ENCODE measurements at places on chromosomes 5 and 9.

DNA sequence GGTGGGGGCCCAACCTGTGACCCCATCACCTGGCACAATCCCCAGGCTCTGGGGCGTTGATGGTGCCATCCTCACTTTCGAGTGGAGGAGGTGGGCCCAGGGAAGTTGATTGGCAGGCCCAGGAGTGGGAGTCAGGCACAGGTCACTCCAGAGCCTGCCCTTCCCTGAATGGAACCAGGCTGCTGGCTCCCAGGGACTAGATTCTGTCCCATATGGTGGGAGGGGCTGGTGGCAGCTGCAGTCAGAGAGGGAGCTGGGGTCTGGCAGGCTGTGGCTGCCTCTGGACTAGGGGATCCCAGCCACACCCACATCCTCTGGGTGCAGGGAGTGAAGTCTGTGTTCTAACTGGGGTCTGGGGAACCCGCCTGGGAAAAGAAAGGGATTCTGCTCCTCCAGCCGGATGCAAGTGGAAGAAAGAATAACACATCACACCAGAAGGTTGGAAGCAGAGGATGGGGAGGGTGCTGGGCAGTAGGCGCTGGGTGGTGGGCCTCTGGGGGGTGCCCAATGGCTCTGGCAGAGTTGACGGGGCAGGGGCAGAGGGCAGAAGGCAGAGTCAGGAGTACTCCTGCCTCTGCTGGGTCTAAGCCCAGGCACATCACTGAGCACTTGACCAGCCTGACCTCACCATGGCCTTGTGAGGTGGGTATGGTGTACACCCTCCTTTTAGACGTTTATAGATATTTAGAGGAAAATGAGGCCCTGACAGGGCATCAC, 25.8 kb downstream of the CEL start:
- DNase-seq: no peak

- no peak for DNase-seq
Observed at GRCh38 chr5:91296674-91297143, 86.4 kb downstream of the ARRDC3 start.

DNA sequence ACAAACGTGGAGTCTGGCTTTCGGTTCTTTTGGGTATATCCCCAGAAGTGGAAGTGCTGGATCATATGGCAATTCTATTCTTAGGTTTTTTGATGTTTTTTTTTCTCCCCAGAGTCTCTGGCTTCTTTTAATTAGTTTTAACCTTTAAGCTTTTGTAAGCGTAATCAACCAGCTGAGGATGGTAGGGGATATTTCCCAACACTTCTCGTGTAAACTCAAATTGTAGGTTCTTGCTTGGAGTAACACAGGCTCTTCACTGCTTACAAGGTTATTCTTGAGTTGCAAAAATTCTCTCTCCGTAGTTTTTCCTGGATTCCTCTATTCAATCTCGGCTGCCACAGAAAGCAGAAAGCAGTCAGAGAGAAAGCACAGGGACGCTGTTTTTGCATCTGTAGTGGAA, 11.9 kb downstream of the LAMC3 start:
- DNase-seq: no peak

DNA sequence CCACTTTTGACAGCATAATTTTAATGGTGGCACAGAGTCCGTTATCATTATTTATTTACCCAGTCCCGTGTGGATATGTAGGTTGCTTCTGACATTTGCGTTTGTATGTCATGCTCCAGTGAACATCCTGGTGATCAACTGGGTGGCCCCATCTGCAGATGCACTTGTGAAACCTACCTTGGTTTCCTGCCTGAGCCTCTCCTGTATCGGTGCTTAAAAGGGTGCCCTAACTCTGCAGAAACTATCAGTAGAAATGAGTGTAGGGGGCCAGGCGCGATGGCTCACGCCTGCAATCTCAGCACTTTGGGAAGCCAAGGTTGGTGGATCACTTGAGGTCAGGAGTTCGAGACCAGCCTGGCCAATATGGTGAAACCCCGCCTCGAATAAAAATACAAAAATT, 92.1 kb upstream of the IER5L start:
- peak; percentile 36 for DNase-seq

- DNase-seq: no peak
Observed at GRCh38 chr5:169343766-169344165, 42.8 kb upstream of the SLIT3 start.

GRCh38 chr5:1792842-1793266, 6.8 kb downstream of the MRPL36 start:
- peak; percentile 80 for DNase-seq

DNA sequence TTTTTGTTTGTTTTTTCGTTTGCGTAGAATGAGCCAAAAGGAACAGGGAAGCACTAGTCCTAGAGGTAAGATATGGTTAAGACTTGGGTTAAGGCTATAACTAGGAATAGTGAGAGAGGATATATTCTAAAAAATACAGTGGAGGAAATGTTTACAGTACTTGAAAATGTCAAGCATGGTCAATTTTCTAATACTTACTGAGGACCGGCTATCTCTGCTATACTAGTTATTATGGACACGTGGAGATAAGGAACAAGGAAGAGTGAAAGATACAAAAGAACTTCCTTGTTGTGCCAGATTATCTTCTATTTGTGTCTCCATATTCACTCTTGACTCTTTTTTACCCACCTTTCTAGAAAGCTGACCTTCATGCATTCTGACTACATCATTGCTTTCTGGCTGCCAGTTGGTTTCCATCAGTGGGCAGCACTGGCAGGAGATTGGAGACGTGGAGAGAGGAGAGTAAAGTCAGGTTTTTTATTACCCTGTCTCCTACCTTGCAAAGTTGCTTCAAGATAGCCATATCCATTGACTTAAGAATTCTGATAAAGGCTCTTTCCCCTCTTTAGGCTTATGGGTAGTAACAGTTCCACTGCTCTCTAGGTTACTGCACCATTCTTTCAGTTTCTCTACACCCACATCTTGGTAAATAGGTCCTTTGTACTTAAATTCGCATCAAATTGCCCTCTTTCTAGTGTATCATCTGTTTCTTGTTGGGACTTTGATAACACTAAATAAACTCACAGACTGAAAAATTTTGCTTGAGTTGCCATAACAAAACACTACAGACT, 9.0 kb upstream of the RFX3 start:
- DNase-seq: no peak

DNA sequence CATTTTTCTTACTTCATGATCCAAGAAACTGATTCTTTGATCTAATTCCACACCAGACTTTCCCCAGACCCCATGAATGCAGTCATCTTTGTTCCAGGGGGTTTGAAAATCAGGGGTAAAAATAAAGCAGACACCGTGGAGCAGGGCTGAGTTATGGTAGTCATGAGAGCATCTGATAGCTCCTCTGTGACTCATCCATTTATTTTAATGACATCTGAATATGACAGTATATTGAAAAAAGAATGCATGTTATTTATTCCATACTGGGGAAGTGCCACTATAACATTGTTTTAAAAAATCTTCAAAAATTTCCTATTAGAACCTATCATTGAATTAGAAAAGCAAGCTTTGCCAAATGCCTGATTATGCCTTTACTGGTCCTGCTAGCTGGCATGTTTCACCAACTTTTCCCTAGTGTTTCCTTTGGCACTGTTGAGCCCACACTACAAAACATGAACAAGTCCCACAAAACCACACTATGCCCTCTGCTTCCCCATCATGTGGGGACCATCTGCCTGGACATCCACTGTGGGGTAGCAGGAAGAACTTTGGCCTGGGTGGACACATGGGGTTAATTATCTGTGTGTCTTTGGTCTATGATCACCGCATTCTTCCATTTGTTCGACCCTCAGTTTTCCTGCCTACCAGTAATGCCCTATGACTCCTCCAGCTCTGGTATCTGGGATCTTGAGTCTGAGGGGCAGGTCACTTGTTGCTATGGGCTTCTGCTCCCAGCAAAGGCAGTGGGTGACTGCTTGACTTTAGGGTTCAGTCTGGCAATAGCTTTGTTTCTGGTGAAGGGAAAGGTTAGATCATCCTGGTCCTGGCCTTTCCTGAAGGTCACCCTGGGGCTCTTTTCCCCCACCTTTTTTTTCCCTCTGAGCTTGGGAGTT, 82.7 kb upstream of the PANK3 start:
- no peak for DNase-seq

- no peak for DNase-seq
Observed at GRCh38 chr9:110452227-110452801, 114.7 kb upstream of the TXNDC8 start.

- no peak for DNase-seq
Observed at GRCh38 chr5:62576570-62577170, 1.9 kb upstream of the LRRC70 start.
